Vagina (tissue), 2 donors: ENCODE measurements at places on chromosomes 1 and 21. TPM values are rescaled to one million over a fixed set of nuclear protein-coding genes. Genes with fewer than 3 reads are reported as not detected.

DNA sequence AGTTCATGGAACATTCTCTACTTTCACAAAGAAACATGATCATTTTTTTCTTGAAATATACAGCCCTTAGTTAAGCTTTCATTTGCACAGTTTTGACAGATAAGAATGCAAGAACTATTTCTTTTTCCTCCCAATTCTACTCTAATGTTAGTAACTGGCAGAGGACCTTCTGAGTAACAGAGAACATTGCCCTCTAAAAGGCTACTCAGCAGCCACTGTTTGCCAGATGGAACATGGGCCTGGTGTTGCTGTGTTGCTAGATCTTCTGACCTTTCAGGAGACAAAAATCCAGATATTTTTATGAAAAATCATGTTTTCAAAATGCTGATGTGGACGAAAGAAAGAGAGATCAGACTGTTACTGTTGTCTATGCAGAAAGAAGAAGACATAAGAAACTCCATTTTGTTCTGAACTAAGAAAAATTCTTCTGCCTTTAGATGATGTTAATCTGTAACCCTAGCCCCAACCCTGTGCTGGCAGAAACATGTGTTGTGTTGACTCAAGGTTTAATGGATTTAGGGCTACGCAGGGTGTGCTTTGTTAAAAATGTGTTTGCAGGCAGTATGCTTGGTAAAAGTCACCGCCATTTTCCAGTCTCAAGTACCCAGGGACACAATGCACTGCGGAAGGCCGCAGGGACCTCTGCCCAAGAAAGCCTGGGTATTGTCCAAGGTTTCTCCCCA, 2.9 kb upstream of the PRDX6 start:
- no peak for DNase-seq

DNA sequence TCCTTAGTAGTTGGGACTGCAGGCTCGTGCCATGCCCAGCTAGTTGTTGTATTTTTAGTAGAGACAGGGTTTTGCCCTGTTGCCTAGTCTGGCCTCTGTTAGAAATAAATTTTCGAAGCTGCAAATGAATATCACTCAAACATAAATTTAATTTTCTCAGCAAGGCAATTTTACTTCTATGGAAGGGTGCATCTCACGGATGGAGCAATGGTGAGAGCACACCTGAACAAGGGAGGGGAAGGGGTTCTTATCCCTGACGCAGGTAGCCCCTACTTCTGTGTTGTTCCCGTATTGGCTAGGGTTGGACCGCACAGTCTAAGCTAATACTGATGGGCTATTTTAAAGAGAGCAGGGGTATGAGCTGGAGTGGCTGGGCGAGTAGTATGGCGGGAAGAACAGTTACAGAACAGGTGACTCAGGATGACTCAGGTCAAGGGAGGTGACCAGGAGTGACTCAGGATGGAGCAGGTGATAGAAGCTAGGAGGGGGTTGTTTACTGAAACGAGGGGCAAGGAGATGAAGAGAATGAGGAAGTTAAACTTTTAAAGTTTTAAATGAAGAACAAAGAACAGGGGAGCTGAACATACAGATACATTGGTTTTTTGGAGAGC, 7.5 kb downstream of the MDM4 start:
- no peak for DNase-seq

GRCh38 chr21:34606621-34607020, 8.3 kb downstream of the RCAN1 start:
- peak; percentile 70 for DNase-seq

GRCh38 chr1:215669806-215670491, 102.8 kb downstream of the KCTD3 start:
- no peak for DNase-seq

The RHOU gene
- 10.8 TPM for total RNA-seq

The CELA3A gene
- total RNA-seq: not detected

The LRRC38 gene
- total RNA-seq: 2.5 TPM

The ASCL5 gene
- not detected for total RNA-seq

GRCh38 chr1:3656450-3657095, 4.3 kb downstream of the TP73 start:
- DNase-seq: no peak

The PODN gene
- 207 TPM for total RNA-seq

The FOXD3 gene
- total RNA-seq: not detected

GRCh38 chr1:24111262-24111995, 506 bp downstream of the MYOM3 start:
- no peak for DNase-seq

DNA sequence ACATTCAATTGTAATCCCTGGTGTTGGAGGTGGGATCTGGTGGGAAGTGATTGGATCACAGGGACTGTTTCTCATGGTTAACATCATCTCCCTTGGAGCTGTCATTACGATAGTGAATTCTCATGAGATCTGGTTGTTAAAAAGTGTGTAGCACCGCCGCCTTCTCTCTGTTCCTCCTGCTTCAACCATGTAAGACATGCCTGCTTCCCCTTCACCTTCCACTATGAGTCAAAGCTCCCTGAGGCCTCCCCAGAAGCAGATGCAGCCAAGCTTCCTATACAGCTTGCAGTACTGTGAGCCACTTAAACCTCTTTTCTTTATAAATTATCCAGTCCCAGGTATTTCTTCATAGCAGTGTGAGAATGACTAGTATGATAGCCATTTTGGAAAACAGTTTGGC, 30.1 kb upstream of the TRIM62 start:
- no peak for DNase-seq

DNA sequence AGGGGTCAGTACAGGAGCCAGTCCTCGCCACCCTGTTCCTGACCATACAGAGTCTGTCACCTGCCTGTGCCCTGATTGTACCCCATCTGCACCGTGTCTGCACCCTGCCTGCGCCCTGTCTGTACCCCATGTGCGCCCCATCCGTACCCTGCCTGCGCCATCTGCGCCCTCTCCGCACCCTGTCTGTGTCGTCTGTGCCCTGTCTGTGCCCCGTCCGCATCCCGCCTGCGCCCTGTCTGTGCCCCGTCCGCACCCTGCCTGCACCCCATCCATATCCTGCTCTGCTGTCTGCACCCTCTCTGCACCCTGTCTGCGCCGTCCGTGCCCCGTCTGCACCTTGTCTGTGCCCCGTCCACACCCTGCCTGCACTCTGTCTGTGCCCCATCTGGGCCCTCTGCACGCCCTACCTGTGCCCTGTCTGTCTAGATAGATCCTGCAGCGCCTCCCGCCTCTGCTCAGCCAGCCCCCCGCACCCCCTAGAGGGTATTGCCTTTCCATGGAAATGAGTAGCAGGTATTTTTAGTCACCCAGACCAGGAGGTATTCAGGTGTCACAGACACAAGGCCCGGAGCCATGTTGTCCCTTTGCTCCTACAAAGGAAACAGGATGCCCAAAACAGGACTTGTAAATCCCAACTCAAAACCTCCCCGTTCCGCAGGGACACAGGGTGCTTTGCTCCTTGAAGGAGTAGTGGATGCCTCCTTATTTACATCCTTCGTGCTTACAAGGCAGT, 7.7 kb upstream of the NPHP4 start:
- DNase-seq: no peak

The SPATA17 gene
- not detected for total RNA-seq

DNA sequence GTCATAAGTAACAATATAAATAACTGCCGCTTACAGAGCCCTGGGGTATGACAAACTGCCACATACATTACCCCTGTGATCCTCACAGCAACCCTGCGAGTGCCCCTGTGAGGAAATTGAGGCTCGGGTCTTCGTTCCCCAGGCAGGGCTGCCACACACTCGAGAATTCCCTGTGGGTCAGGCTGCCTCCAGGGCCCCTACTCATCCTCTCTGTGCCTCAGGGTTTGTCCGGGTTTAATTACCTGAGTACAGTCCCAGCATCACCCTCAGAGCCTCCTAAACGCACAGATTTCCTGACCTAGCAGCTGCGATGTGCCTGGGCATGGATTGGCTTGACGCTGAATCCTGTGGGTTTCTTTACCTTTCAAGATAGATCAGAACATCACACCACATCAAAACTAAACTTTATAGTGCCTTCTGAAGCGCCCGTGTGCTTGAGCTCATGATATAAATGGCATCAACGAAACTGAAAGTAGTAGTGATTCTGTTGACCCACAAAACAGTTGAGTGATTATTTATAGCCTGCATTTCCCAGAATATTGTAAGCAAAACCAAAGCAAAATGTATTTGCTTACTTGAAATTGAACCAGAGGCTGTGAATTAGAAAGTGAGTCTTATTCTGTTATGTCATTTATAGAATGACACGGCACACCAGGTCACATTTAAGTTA, 14.0 kb downstream of the SLC37A1 start:
- no peak for DNase-seq

DNA sequence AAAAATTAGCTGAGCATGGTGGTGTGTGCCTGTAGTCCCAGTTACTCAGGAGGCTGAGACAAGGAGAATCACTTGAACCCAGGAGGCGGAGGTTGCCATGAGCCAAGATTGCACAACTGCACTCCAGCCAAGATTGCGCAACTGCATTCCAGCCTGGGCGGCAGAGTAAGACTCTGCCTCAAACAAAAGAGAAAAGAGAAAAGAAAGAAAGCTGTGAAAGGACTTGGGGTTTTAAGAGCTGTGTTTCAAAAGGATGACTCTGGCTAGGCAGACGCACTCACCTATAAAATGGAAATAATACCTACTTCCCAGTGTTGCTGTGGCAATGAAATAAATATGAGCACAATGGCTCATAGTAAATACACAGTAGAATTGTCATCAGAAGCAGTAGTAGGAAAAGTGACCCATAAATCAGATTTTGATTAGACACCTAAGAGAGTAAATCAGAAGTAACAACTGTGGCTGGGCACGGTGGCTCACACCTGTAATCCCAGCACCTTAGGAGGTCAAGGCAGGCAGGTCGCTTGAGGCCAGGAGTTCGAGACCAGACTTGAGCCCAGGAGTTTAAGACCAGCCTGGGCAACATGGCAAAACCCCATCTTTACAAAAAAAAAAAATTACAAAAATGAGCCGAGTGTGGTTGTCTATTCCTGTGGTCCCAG, 45.9 kb upstream of the PUM1 start:
- DNase-seq: no peak

DNA sequence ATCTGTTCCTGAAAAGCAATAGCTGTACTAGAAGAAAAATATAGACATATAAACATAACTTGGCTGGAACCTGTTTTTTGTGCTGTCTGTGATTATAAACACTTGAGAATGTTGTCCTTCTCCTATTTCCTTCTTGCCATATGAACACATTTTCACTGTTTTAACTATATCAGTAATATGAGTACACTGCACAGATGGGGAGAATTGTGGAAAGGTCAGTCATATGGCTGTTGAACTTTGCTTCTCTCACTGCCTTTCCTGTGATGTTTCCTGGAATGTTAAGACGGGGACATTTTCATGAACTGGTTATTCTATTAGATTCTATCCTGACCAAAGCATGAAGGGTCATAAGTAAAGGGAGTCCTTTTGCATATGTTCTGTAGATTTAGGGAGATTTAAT, 24.9 kb downstream of the HMCN1 start:
- DNase-seq: no peak

- no peak for DNase-seq
Measured at GRCh38 chr1:168373869-168374268, 93.2 kb downstream of the TBX19 start.

The HOOK1 gene
- 24.6 TPM for total RNA-seq

DNA sequence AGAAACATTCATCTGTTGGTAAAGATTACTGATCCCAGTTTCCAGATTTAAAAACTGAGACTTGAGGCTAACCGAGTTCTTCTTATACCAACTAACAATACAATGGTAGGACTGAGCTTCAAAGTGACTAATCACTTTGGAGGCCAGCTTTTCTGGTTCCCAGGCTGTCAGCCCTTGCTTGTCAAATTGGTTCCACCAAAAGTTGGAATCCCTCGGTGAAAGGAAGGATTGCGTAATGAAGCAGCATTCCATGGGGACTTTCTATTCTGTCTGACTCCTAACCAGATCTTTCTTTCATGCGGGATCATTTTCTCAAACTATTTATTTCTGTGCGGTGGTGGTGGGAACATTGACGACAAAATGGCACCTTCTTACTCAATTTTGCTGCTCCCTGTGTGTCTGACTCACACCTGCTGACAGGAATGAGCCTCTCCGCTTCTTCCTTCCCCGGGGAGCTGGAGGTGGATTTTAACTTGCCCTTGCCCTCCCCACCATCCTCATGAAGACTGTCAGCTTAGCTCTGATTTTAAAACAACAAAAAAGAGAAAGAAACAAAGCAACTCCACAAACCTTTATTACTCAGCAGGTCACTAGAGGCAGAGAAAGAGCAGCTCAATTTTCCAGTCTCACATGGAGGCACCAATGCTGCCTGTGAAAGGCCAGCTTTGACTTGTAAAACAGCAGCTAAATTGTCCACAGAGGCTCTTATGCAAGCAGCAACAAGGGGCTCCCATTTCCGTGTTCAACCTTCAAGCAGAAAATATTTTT, 32.9 kb upstream of the RASAL2 start:
- no peak for DNase-seq

The CHI3L2 gene
- total RNA-seq: 5.6 TPM

DNA sequence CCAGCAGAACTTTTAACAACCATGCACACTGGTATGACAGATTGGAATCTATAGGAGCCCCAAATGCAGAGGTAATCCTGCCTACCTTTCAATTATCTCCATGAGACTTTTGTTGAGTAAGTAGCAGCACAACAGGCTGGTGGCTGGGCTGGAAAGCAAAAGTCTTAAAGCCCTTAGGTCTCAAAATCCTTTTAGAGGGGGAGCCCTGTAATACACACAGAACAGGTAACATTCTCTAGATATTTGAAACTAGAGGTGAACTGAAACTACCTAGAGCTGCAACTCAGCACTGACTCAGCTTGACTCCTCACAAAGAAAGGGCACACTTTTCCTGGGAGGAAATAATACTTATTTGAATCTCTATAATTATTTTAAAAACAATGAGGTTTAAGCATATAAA, 71.5 kb downstream of the CLCA4 start:
- DNase-seq: no peak

GRCh38 chr1:62391369-62391971, 45.4 kb upstream of the USP1 start:
- no peak for DNase-seq

GRCh38 chr21:45088116-45088515, 13.7 kb downstream of the ADARB1 start:
- no peak for DNase-seq

DNA sequence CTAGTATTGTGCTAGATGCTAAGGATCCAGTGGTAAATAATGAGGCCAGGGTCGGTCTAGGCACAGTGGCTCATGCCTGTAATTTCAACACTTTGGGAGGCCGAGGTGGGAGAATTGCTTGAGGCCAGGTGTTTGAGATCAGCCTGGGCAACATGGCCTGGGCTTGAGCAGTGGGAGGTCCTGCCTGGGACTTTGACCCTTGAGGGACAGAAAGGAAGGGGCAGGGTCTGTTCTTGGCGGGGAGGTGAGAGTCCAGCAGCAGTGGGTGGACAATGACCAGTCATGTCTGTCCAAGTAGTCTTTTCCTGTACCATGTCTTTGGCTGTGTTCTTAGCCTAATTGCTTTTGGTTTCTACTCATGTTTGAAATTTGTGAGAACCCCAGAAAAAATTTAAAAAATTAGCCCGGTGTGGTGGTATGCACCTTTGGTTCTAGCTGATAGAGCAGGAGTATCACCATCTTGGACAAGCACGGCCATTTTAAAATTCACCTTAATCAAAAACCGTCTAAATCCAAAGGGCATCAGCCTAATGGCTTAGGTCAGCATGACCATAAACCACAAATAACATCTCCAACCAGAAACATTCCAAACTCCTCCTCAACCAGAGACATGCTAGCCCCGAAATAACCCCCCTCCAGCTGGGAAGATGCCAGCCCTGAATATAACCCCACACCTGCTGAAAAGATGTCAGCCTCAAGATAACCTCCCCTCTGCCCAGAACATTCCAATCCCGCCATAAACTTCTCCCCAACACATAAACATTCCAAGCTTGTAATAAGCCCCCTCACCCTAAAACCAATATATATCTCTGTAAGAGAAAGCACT, 6.8 kb upstream of the AK2 start:
- DNase-seq: no peak

The SYTL1 gene
- 56.2 TPM for total RNA-seq
